ENCODE measurements at places on chromosomes 3 and 15.

GRCh38 chr3:189092547-189092946 is 79.2 kb upstream of the TPRG1 start:
- DNase-seq = no peak

- DNase-seq = no peak
Observed at GRCh38 chr15:88782465-88782864, 20.8 kb upstream of the ACAN start.

GRCh38 chr3:8964436-8965370 is 1.4 kb upstream of the RAD18 start:
- DNase-seq = no peak

DNA sequence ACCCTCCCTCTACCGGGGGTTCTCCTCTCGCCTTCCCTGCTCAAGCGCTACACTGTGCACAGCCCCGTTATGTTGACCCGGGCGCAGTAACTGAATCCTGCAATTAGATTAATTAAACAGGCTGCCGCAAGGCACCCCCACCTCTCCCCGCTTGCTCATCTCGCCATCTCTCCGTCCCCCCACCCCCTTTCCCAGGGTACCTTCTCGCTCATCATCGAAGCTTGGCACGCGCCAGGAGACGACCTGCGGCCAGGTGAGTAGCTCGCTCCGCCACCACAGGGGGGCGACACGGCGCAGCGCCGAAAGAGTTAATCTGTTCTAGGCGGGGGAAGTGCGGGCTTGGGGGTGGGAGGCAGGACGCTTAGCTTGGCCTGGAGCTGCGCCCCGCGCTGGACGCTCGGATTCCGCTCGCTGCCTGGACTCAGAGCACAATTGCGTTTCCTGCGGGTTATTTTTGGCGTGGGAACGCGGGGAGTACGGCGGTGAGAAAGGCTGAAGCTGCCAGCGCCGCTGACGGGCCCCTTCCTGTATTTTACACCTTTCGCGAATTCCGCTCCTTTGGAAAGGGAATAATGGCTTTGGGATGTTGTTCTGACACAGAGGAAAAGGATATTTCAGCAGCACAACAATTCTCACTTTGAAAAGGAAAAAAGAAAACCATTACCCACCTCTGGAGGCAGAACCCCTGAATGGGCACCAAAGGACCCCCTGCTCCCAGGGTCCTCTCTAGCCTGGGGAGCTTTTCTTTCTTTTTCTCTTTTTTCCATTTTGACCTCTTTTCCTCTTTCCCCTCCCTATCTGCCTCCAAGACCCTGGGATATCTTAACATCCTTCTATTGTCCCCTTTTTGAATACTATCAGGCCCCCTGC is 1.5 kb downstream of the DLL4 start:
- DNase-seq = peak; percentile 73

DNA sequence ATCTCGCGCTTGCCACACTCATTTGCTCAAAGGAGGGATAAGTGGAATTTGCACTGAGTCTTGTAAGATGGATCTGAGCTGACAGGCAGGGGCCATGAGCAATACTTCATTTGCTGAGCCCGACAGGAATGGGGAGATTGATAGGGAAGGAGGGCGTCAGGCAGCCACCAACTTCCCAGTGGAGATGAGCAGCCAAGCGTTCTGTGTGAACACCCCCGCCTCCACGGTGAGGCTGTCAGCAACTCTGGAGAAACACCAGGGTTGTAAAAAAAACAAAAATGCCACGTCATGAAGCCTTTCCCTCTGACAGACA is 36.8 kb downstream of the TLE3 start:
- no peak for DNase-seq

DNA sequence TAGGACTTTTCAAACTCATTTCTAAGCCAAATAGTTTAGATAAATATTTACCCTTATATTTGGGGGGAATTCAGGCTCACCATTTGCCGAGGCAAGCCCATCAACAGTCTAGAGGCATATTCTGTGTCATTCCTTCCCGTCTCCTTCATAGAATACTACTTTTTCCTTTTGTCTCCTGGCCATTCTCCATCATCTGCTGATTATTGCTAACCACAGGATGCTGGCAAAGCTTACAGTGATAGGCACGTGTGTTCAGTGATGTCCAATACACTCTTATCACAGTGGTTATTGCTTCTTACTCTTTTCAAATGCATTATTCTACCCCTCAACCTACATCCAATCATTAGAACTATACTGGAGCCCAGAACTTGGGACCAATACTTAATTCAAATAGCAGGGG is 130.6 kb upstream of the ZBED2 start:
- no peak for DNase-seq

GRCh38 chr15:78984041-78984440 is 39.2 kb upstream of the CTSH start:
- DNase-seq = no peak

DNA sequence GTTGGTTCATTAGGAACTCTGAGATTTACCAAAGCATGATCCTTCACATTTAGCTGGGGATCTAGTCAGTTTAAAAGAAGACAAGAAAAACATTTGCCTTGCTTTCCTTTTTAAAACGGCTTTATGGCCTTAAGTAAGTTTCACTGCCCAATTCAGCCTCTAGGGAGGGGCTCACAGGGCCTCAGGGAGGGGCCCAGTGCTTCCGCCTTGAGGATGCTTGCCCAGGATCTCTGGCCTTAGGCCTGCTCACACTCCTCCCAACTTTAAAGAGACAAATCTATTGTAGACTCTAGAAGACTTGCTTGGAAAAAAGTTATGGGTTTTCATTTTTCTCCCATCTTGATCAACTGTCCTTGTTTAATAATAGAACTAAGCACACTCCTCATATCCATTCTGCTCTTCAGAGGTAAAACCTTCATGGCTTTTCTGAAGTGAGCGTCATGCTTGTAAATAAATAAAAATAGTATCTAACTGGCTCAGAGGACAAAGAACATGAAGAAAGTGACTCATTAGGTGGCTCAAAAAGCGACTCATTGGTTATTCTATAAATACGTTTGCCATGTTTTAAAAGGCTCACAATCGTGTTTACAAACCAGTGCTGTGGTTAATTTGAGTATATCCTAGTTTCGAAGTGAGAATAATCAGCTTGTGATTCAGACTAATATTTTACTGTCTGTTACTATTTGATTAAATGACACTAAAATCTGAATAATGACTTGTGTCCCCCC is 13.7 kb downstream of the PDHB start:
- DNase-seq = no peak

DNA sequence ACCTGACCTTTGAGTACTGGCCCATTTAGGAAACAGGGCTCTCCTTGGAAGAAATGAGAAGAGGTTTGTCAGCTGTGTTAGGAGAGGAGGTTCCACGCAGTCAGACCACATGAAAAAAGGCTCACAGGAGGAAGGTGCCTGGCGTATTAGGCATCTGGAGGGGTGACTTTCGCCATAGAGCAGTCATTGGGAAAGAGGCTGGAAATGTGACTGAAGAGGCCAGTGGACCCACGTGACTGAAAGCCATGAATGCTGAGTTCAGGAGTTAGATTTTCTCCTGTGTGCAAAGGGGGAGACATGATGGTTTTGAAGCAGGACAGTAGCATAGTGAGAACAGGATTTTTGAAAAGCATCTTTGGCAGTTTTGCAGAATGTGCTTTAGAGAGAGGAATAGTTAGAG is 29.7 kb upstream of the RNF7 start:
- DNase-seq = no peak

DNA sequence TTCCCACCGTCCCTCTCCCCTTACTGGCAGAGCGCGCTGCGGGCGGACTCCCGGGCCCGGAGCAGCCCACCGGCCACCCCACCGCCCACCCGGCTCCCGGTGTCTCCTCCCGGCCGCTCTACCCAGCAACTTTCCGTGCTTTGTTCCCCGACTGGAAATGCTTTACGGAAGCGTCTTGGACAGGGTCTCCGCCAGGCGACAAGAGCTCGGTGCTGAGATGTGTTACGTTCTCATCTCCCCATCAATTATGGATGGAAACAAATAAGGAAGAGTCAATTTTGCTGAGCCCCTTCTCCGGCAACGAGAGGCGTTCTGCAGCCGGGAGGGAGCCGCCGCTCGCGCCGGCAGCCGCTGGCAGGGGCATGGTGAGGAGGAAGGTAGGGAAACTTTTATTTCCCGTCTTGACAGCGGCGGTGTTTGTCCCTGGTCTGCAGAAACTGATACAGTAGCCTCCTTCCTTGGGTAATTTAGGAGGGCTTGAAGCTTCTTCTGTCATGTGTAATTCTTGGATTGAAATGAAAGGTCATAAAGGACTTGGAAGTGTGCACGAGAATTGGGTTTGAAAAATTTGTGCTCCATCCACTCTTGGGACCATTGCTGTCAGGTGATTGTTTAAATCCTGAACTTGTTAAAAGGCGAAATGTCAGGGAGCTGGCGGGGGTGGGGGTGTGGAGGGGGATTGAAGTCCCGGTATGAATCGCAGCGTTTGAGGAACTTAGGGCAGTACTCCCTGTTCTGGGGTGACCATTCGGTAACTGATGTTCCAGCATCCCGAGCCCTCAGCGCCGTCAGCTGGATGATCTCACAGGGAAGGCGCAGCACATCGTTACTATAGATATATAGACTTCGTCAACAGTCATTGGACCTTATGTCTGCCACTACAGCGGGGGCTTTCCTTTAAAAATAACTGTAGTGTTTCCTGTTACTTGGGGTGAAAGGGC is 1.5 kb downstream of the SEMA6D start:
- no peak for DNase-seq

DNA sequence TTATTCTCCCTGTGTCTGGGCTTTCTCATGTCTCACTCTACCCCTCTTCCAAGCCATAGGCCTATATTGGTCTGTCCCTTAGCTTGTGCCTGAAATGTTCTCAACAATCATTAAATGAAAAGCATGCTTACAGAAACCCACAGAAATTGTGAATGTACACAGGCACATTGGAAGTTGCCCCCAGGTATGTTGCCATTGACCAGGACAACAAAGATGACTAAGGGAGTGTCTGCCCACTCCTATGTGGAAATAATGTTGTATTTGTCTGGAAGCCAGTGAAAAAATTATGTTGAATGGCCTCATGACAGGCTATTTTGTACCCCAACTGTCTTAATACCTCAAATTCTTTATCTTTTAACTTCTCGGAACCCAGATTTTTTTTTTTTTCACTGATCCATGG is 102.0 kb downstream of the TPRG1 start:
- DNase-seq = no peak

- no peak for DNase-seq
Observed at GRCh38 chr15:75606026-75606425, 19.5 kb downstream of the SNUPN start.

GRCh38 chr3:134374105-134374790 is at the start of gene AMOTL2:
Gene AMOTL2, minus strand, starts transcription at chr3:134374447. Its CDS starts 3,014 bp downstream, at chr3:134371433.
- peak; percentile 29 for DNase-seq

GRCh38 chr3:39920271-39920670 is 110.9 kb downstream of the MYRIP start:
- DNase-seq = no peak

DNA sequence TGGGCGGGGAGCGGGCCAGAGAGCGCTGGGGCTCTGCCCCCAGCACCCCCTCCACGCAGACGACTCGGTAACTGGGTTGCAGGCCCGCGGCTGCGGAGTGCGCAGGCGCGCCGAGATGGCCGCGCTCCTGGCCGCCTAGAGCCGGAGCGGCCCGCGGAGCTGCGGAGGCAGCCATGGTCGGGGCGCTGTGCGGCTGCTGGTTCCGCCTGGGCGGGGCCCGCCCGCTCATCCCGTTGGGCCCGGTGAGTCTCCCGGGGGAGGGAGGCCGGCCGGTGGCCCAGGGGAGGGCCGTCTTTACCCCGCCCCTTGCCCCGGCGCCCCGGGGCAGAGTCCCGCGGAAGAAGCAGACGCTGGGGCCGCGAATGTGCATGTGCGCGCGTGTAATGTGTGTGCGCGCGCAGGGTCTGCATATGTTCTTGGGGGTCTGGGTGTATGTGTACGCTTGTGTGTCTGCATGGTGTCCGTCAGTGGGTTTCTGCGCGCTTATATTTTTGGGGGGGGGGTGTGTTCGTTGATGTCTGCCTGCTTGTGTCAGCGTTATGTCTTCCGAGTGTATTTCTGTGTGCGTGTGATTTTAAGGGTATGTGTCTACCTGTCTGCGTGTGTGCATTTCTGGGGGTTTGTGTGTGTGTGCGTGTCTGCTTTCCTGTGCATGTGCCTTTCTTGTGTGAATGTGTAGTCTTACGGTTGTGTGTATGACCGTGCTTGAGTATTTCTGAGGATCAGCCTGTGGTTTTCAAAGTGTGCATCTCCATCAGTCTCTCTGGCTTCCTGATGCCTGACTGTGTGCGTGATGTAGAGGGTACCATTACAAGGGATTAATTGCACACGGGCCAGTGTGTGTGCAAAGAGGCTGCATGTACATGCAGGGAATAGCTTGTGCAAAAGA is at the start of gene ABHD14A:
TSS of gene ABHD14A (plus strand) at position 102 of the 889 bp plus-strand sequence. CDS start at position 174, 72 bp downstream.
- DNase-seq = peak; percentile 79

DNA sequence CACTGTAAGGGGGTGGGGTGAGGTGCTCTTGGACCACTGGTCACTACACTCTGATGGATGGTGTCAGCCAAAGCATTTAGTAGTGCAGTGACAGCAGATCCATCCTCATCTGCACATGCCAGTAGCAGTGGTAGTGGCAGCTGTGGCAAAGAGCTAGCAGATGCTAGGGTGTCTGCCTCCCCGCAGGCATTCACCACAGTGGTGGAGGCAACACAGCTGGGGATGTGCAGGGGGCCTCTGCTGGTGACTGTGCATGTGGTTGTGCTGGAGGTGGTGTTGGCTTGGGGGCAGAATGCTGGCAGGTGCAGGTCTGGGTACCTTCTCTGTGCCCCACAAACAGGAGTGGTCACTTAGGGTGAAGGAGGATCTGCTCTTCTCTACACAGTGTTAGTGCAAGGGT is 19.4 kb upstream of the DCUN1D1 start:
- DNase-seq = no peak

DNA sequence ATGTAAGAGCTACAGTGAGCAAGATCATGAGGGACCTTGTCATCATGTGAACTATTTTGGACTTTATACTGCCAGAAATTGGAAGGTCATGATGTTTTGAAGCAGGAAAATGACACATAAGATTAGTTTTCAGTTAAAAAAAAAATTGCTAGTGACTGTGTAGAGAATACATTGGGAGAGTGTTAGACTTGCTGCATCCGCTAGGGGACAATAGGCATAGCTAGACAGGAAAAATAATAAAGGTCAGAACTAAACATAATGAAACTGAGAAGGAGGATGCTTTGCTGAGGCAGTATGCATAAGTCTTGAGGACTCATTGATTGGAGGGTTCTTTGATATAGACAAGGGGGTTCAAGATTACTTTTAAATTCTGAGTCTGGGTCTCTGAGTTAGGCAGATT is 275.8 kb upstream of the KCNH8 start:
- DNase-seq = no peak

DNA sequence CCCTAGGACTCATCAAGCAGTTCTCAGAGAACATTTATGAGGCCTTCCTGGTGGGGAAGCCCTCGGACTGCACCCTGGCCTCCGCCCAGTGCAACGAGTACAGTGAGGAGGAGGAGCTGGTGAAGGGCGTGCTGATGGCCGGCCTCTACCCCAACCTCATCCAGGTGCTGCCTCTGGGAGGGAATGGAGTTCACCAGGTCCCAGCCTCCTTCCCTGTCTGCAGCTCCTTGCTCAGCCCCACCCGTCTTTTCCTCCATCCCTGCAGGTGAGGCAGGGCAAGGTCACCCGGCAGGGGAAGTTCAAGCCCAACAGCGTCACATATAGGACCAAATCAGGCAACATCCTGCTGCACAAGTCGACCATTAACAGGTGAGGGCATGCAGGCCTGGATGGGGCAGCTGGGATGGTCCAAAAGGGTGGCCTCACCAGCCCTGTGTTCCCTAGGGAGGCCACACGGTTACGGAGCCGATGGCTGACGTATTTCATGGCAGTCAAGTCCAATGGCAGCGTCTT is 46.3 kb downstream of the DHX30 start:
- DNase-seq = no peak
